Stimulated activated CD4-positive, alpha-beta T cell treated with anti-CD3 and anti-CD28 coated beads, Interleukin-4, amount 100 ng/mL, for 48 hours (primary cell): ENCODE measurements at places on chromosomes 11 and 22.

DNA sequence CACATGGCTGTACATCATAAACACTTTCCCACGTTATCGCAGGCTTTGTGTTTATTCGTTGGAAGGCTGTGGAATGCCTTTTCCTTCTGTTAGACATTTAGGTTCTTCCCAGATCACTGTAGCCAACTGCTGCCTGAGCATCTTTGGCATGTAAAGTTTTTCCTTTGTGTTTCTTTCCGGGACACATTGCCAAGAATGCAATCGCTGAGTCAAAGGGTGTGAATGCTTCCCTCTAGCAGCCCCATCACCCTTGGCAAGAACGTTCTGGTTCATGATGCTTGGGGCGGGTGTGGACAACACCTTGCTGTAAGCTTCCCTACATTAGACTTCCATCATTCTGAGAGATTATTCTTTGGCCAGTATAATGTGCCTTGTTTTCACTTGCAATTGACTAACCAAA is 136.2 kb downstream of the OSBP2 start:
- DNase-seq, result no peak

DNA sequence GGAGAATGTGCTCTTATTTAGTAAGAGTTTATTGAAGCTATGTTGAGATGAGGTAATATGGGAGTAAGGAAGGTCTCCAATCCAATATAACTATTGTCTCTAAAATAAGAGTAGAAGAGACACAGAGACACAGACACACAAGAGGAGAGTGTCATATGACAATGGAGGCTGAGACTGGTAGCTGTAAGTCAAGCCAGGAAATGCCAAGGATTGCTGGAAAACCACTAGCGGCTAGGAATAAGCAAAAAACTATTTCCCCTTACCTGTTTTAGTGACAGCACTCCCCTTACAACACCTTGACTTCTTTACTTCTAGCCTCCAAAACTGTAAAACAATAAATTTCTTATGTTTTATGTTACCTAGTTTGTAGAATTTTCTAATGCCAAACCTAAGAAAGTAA is 1652.8 kb downstream of the LRRC4C start:
- no peak for DNase-seq

GRCh38 chr22:38881464-38881871 is 9.5 kb upstream of the CBX6 start:
- DNase-seq, result no peak

DNA sequence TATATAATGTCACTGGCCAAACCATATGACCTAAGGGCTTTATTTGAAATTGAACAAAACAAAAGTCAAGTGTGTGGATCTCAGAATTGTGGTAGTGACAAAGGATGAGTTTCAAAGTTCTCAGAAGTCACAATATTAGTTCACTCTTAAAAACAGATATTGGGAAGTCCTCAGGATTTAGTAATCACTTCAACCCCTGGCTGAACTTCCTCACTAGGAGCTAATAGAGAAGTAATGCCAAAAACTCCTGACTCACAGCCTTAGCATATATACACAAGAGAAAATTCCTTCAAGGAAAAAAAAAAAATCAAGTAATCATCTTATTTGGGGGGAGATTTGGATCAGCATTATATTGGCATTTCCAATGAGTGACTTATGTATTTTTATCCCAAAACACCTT is 75.6 kb upstream of the APOA1 start:
- DNase-seq, result no peak

- DNase-seq, result no peak
These were observed 584.0 kb downstream of the KCNA4 start for GRCh38 chr11:29432719-29433325.

DNA sequence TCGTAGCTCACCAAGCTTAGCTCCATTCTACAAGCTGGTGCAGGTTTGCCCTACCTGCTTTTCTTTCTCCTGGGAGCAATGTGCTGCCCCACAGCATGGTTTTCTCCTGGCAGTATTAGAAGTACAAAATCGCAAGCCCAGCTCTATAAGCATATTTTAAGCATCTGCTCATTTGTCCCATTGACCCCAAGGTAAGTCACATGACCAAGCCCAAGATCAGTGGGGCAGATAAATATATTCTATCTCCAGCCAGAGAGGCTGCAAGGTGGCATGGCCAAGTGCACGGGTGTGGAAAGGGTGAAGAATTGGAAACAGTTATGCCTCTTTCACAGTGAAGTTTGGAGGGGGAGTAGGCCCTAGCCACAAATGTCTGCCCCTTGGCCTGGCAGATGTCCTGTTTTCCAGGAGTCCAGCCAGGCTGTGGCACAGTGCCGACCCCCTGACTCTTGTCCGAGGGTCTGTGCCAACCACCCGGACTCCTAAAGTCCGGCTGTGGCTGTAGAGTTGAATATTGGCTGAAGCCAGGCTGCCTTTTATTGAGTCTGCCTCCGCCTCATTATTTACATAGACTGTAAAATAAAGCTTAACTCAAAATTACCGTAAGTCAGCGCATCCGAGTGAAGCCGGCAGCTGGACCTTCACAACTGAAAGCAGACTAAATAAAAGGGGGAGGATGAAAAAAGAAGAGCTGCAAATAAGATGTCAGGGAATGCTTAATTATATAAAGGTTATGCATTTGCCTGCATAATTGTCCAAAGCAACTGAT is 165.7 kb downstream of the COMMD9 start:
- no peak for DNase-seq

DNA sequence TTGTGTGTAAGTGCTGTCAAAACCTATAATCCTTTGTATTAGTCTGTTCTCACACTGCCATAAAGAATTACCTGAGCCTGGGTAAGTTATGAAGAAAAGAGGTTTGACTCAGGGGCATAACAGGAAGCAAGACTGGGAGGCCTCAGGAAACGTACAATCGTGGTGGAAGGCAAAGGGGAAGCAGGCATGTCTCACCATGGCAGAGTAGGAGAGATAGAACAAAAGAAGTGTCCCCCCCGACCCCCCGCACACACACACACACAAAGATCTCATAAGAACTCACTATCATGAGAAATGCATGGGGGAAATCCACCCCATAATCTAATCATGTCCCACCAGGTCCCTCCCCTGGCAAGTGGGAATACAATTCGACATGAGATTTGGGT is 2.3 kb upstream of the USP28 start:
- no peak for DNase-seq

DNA sequence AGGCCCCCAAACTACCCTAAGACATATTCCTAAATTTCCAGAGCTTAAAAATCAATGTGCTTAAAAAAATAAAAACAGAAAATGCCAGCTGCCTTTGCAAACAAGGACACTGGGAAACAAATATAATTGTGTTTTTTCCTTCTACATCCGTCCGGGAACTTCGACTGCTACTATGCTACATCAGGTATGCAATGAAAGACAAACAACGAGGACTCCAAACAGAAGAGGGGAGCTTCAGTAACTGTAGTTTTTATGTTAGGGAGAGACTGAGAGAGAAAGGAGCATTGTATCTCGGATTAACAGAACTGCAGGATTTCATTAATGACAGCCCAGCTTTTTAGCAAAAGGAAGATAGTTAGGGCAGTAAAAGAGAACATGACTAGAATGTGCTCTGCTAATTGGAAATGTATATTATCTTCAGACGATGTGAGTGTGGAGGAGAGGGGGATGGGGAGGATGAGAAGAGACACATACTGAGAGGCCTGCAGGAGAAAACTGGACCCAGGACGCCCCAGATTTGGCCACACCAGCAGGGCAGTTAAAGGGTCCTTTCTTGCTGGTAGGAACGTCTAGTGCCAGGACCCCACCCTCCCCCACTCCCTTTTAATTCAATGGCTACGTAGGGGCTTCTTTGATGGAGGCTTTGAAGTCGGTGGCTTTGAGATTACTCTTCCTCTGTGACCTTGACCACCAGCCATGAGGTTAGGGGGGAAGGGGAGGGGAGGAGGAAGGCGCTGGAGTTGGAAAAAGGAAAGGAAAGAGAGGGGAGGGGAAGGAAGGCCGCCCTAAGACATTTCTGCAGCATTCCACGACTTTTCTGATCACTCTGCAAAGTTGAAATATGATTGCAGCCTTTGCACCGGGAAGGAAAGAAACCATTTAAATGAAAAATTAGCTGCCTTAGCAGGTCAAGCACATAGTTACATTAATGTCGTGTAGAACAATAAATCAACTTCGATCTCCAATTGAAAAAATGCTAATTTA is 187.1 kb downstream of the BLID start:
- DNase-seq, result no peak

DNA sequence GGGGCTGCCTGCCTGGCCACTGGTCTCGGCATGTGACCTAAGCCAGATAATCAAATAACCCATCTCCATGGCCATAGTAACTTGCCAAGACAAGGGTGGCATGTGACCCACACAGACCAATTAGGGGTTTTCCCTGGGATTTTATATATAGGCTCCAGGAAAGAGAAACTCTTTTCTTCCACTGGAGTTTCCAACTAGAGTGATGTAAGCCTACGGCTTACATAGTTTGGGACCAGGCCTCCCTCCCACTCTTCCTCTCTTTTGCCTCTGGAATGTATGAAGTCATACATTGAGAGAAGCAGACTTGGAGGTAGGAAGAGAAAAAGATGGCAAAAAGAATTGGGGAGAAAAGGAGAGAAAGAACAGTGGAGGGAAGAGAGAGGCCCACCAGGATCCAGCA is 84.6 kb upstream of the LDLRAD3 start:
- no peak for DNase-seq

GRCh38 chr11:122197066-122197987 is 81.3 kb upstream of the BLID start:
- DNase-seq, result no peak

GRCh38 chr22:32444068-32444467 is 20.2 kb downstream of the BPIFC start:
- DNase-seq, result no peak

DNA sequence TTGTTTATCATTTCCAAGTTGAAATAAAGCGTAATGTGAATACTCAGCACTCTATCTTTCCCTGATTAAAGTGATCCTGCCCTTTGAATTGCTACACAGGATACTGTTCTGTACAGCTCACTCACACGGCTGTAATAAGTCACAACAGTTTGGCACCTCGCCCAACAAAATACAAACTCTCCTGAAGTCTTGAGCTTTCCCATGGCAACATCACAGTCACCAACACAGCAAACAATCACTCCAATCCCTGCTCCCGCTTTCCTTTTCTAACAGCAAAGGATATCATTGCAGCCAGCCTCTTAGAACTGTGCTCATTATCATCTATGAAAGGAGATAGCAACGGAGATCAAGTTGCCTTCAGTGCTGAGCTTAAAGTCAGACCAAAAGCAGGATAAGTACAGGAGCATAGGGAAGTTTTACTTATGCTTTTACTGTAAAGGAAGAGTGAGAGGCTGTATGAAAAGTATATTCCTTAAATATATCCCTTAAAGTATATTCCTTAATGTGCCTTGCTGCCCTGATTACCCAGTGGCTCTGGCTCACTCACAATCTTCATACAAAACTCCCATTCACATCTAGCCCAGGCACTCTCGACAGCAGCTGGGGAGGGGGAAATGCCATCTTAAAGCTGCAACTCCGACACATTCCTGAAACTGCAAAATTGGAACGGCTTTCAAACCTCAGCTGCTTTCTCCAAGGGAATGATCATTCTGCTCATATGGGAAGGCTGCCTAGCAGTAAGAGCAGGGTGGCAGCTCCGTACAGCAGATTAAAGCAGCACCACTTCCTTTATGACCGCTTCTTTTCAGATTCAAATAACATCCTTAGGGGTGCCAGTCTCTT is 35.8 kb downstream of the MAML2 start:
- no peak for DNase-seq

- no peak for DNase-seq
These were observed 29.2 kb downstream of the PDGFD start for GRCh38 chr11:104134745-104135144.

DNA sequence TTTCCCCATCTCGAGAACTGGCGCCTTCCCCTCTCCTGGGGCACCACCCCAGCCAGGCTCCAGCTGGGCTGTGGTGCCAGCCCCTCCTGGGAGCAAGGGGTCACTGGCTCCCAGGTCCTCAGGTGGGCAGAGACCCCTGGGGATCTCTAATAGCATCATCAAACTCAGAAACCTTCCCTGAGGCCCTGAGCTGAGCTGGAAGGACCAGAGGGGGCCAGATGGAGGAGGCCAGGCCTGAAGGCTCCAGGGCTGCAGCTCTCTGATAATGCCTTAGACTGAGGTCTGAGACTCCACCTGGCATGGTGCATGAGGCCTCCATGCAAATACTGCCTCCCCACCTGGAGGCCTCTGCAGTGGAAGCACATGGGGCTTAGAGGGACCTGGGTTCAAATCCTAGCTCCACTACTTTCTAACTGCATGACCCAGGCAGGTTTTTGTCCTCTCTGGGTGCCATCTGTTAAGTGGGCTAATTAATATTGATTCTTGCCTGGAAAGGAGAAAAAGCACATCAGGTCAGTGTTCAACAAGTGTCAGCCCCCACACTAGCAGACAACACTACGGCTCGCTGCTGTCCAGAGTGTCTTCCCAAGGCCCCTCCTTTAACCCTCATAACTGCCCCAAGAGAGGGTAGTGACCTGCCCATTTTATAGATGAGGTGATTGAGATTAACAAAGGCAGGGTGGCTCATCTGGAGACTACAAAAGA is 1.5 kb downstream of the MAPK8IP1 start:
- DNase-seq, result no peak

DNA sequence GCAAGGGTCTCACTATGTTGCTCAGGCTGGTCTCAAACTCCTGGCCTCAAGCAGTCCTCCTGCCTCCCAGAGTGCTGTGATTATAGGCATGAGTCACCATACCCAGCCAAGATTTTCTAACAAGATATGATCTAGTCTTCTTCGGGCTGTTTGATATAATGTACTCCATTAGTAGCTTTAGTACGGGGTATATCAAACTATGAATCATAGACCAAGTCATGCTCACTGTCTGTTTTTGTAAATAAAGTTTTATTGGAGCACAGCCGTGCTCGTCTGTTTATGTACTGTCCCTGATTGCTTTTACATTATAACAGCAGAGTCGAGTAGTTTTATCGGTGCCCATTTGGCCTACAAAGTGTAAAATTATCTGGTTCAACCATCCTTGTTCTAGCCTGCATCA is 43.9 kb upstream of the GRIK4 start:
- DNase-seq, result no peak

DNA sequence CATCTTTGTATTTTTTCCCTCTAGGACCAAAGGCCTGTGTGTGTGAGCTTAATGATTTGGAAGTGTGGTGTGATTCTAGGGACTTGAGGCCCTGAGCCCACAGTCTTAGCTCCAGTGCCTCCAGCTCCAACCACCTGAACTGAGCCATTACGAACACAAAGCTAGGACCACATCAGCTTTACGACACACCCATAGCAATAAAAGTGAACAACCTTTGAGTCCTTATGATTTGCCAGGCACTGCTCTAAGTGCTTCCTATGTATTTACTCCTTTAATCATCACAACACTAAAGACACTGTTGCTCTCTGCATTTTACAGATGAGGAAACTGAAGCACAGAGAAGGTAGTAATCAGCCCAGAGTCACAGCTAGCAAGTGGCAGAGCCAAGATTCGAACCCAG is 126.4 kb downstream of the EHF start:
- DNase-seq, result no peak

DNA sequence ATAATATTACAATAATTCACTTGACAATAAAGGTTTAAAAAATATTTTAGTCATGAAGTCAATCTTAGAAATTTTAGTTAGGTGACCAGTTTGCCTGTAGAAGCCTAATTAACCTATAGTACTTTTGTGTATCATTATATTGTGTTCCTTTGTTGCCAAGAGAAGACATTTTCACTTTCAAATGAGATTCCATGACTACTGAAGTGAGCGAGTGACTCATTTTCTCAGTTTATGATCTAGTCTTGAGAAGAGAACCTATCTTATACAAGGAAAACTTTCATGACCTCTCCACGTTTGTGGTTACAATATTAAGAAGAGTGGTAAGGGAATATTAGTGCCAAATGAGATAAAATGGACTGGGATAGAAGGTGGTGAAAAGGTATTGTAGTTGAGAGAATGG is 423.9 kb upstream of the CHORDC1 start:
- no peak for DNase-seq
